ENCODE measurements at places on chromosomes 2 and 18.

- H3K27ac ChIP-seq: no peak overlapping the region
- no peaks in the 10 kb centered on the region for H3K36me3 ChIP-seq
- H3K4me1 ChIP-seq: no peaks in the 10 kb centered on the region
- no peak for DNase-seq
- H3K4me3 ChIP-seq: no peak overlapping the region
These were observed 14.2 kb downstream of the ECEL1 start for GRCh38 chr2:232473467-232473890.

- no peaks in the 10 kb centered on the region for H3K4me1 ChIP-seq
- DNase-seq: no peak
- H3K36me3 ChIP-seq: no peaks in the 10 kb centered on the region
- no peak overlapping the region for H3K27ac ChIP-seq
- H3K4me3 ChIP-seq: no peak overlapping the region
These were observed 261.4 kb upstream of the MGAT5 start for GRCh38 chr2:133992454-133992853.

- H3K27ac ChIP-seq: no peak overlapping the region
- no peaks in the 10 kb centered on the region for H3K36me3 ChIP-seq
- H3K27me3 ChIP-seq: peaks cover 9% of the 10 kb centered on the region
- no peak for DNase-seq
These were observed 187.5 kb downstream of the TWIST2 start for GRCh38 chr2:239035361-239035814.

GRCh38 chr2:75068546-75068945 is 110.1 kb downstream of the POLE4 start:
- no peak for DNase-seq
- H3K4me1 ChIP-seq: no peaks in the 10 kb centered on the region
- H3K27me3 ChIP-seq: no peaks in the 10 kb centered on the region
- H3K27ac ChIP-seq: no peak overlapping the region
- H3K36me3 ChIP-seq: no peaks in the 10 kb centered on the region

Data from suprapubic skin (tissue), 4 donors.